ENCODE measurements at places on chromosomes 13 and 19. TPM values are rescaled to one million over a fixed set of nuclear protein-coding genes. Genes with fewer than 3 reads are reported as not detected.
A peak's percentile ranks its signal among the peaks of the same experiment; 100 is the strongest.

GRCh38 chr13:26943748-26944147, 183.2 kb upstream of the GPR12 start:
- H3K27me3 ChIP-seq = no peaks in the 10 kb centered on the region
- no peaks in the 10 kb centered on the region for H3K36me3 ChIP-seq
- H3K4me1 ChIP-seq = no peaks in the 10 kb centered on the region
- no peak overlapping the region for H3K27ac ChIP-seq
- H3K4me3 ChIP-seq = no peak overlapping the region

SWSAP1 gene
- total RNA-seq = 2.7 TPM

GRCh38 chr13:95146486-95146885, 154.8 kb downstream of the ABCC4 start:
- no peaks in the 10 kb centered on the region for H3K36me3 ChIP-seq
- DNase-seq = no peak
- no peaks in the 10 kb centered on the region for H3K27me3 ChIP-seq

GRCh38 chr13:60035874-60036273, 127.9 kb downstream of the DIAPH3 start:
- H3K4me3 ChIP-seq = no peak overlapping the region
- no peaks in the 10 kb centered on the region for H3K36me3 ChIP-seq
- no peaks in the 10 kb centered on the region for H3K4me1 ChIP-seq
- no peak for DNase-seq
- H3K27me3 ChIP-seq = no peaks in the 10 kb centered on the region

PDCD5 gene
- total RNA-seq = 60.3 TPM

DNA sequence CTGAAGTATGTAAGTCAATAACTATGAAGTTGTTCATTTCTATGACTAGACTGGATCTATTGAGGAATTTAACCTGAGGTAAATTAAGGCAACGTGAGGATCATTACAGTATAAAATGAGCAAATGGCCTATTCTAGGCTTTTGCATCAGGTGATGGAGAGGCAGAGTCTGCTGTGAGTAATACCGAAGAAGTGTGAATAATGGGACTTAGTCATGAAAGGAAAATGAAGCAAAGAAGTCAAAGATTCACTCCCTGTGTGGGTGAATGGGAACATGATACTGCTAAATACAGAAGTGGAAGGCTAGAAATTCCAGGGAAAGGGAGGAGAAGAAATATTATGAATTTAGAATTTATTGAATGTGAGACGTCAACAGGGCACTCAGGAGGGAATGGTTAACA, 774.1 kb downstream of the LIG4 start:
- no peaks in the 10 kb centered on the region for H3K4me1 ChIP-seq
- H3K27ac ChIP-seq = no peak overlapping the region
- no peaks in the 10 kb centered on the region for H3K27me3 ChIP-seq
- no peaks in the 10 kb centered on the region for H3K36me3 ChIP-seq
- no peak overlapping the region for H3K4me3 ChIP-seq

MCOLN1 gene
- total RNA-seq = 11.2 TPM

GRCh38 chr13:52010890-52011631, at the start of gene ATP7B:
Gene ATP7B, minus strand, starts transcription at chr13:52011450. Its CDS starts 113 bp downstream, at chr13:52011337.
- peaks cover 5% of the 10 kb centered on the region for H3K4me1 ChIP-seq
- peak within 1 kb of the TSS; percentile 13 for H3K27ac ChIP-seq
- H3K27me3 ChIP-seq = no peaks in the 10 kb centered on the region
- DNase-seq = peak; percentile 40

- peak; percentile 27 for DNase-seq
- H3K27ac ChIP-seq = no peak overlapping the region
- no peak overlapping the region for H3K4me3 ChIP-seq
- no peaks in the 10 kb centered on the region for H3K4me1 ChIP-seq
- no peaks in the 10 kb centered on the region for H3K27me3 ChIP-seq
- no peaks in the 10 kb centered on the region for H3K36me3 ChIP-seq
These were observed 53.2 kb upstream of the SHKBP1 start for GRCh38 chr19:40523322-40524047.

- no peak overlapping the region for H3K4me3 ChIP-seq
- H3K4me1 ChIP-seq = peaks cover 10% of the 10 kb centered on the region
- no peaks in the 10 kb centered on the region for H3K36me3 ChIP-seq
These were observed 17.1 kb downstream of the LSM14A start for GRCh38 chr19:34189199-34189916.

JAK3 gene
- 7.5 TPM for total RNA-seq

DNA sequence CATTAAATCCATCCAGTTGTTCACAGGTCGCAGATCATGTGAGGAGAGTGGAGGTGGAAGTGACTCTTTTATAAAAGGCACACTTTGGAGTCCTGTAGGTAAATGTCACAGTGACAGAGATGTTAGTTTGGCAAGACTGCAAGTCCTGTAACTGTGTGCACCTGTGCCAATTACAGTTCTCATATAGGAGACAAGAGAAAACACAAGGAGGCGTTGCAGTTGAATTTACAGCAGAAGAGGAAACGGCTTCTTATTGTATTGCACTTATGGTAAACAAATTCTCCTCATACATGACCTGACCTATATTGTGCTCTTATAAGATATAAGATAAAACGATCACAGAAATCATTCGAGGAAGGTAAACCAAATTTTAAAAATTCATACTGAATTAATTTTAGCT, 732.8 kb upstream of the SLC10A2 start:
- DNase-seq = no peak
- no peaks in the 10 kb centered on the region for H3K4me1 ChIP-seq
- no peaks in the 10 kb centered on the region for H3K27me3 ChIP-seq
- no peaks in the 10 kb centered on the region for H3K36me3 ChIP-seq
- H3K4me3 ChIP-seq = no peak overlapping the region

GRCh38 chr19:5324947-5325346, 15.7 kb downstream of the PTPRS start:
- no peak overlapping the region for H3K27ac ChIP-seq
- H3K27me3 ChIP-seq = no peaks in the 10 kb centered on the region
- no peak overlapping the region for H3K4me3 ChIP-seq
- no peak for DNase-seq

VSIG10L gene
- total RNA-seq = 2.6 TPM

GRCh38 chr13:45811891-45812694, 39.5 kb downstream of the SIAH3 start:
- H3K27me3 ChIP-seq = no peaks in the 10 kb centered on the region
- no peak overlapping the region for H3K27ac ChIP-seq
- no peak overlapping the region for H3K4me3 ChIP-seq
- no peaks in the 10 kb centered on the region for H3K4me1 ChIP-seq
- DNase-seq = no peak
- no peaks in the 10 kb centered on the region for H3K36me3 ChIP-seq

DNA sequence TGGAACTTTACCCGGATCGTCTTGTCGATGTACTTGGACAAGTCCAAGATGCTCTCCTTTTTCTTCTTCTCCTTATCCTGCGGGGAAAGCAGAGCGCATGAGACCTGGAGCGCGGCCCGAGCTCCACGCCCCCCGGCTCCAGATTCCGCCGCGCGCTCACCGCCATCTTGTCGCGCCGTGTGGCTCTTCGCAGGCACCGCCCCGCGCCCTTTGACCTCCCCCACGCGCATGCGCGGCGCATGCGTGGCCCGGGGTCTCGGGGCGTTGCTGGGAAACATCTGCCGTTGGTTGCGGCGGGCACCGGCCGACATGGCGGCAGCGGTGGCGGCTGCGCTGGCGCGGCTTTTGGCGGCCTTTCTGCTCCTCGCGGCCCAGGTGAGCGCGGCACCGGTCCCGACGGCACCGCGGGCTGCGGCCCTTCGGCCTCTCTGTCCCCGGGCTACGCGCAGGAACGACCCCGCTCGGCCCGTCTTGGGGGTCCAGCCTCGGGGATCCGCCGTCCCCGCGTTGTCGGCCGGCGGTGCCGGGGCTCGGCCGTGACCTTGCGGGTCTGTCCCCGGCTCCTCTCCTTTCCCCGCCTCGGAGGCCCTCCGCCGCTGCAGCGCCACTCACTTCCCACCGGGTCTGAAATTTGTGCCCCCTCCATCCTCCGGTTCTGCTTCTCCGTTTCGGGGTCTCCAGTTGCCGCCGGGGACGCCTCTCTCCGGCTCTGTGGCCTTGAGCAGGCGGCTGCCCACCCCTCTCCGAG, at the start of the genes LSM7 and SPPL2B:
Gene LSM7 (minus strand): TSS at position 186 of the 748 bp plus-strand sequence. CDS start 20 bp downstream, at position 166.
Gene SPPL2B (plus strand): TSS at position 284 of the 748 bp plus-strand sequence. CDS start 26 bp downstream, at position 310.
- H3K4me1 ChIP-seq = peaks cover 11% of the 10 kb centered on the region
- peak; percentile 91 for DNase-seq
- peak within 1 kb of the TSS; percentile 36 for H3K27ac ChIP-seq
- H3K4me3 ChIP-seq = peak within 1 kb of the TSS; percentile 91

- no peak overlapping the region for H3K27ac ChIP-seq
- no peak overlapping the region for H3K4me3 ChIP-seq
- no peaks in the 10 kb centered on the region for H3K4me1 ChIP-seq
- H3K27me3 ChIP-seq = no peaks in the 10 kb centered on the region
These were observed 18.6 kb upstream of the LAIR1 start for GRCh38 chr19:54383330-54383729.

DNA sequence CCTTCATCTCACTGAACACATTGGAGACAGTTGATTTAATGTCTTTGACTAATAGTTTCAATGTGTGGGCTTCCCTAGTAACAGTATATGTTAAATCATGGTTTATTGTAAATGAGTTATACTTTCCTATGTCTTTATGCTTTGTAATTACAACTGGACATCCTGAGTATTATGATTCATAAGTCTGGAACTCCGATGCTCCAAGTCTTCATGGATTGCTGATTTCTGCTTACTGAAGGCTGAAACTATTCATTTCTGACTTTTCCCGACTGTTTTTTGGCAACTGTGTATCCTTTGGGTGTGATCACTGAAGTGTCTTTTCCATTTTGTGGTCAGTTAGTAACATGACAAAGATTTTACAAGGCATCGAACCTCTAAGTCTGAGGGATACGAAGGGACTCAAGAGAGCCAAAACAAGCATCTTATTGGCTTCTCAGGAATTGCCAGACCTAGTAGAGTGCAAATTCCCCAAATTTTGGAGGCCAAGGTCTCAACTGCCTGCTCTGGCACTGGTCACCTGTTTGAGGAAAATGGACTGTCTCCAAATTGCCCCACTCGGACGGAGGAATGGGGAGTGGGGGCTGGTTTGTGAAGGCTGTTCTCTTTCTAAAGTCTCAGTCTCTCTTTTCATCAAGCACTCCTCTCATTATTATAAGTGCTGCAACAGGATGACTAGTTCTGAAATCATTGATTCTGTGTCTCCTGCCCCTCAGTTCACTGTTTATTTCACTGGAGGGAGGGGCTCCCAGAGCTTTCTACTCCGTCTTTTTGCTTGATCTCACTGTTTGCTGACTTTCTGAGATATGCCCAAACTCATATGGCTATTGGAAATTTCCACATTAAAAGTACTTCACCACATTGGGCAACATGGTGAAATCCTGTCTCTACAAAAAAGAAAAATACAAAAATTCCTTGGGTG, 20.2 kb upstream of the CD70 start:
- H3K4me3 ChIP-seq = no peak overlapping the region
- DNase-seq = no peak
- H3K36me3 ChIP-seq = no peaks in the 10 kb centered on the region
- no peaks in the 10 kb centered on the region for H3K4me1 ChIP-seq
- no peak overlapping the region for H3K27ac ChIP-seq

DNA sequence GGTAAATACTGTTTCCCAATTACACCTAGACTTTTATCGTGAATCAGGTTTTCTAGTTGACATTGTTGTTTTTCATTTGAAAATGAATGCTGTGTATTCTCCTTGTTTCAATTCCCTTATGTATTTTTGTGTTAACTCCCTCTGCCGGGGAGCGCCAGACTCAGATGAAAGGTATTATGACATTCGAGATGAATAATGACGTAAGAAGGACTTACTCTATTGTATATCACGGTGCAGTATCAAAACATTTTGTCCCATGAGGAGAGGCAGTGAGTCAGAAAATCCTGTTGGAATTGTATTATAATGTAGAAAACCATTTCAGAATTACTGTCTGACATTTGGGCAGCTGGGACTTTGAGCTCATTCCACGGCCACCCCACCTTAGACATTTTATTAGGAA, 61.6 kb downstream of the LRCH1 start:
- no peaks in the 10 kb centered on the region for H3K4me1 ChIP-seq
- H3K27me3 ChIP-seq = no peaks in the 10 kb centered on the region
- no peak for DNase-seq

DNA sequence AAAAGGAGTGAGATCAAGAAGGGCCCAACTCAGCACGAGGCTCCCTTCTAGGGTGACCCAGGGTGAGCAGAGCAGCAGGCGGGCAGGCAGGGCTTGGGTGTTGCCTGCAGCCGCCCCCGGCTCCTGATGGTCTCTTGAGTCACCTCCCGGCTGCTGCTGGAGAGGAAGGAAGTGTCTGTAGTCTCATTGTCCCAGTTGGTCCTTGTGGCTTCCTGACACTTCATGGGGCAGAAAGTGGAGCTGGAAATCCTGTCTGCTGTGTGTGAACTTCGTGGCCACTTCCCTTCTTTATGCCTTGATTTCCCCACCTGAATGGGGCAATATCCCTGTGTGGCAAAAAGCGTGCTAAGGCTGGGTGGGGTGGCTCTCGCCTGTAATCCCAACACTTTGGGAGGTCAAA, 2.5 kb downstream of the MAP1S start:
- no peak overlapping the region for H3K4me3 ChIP-seq
- no peak for DNase-seq
- no peaks in the 10 kb centered on the region for H3K27me3 ChIP-seq
- no peak overlapping the region for H3K27ac ChIP-seq

UNC13A gene
- 0.08 TPM for total RNA-seq

PSG6 gene
- not detected for total RNA-seq

- no peaks in the 10 kb centered on the region for H3K36me3 ChIP-seq
- H3K27ac ChIP-seq = no peak overlapping the region
- H3K4me3 ChIP-seq = no peak overlapping the region
- DNase-seq = no peak
- H3K4me1 ChIP-seq = peaks cover 9% of the 10 kb centered on the region
- H3K27me3 ChIP-seq = no peaks in the 10 kb centered on the region
These were observed 58.3 kb downstream of the RAB20 start for GRCh38 chr13:110503037-110503901.

SPRED3 gene
- total RNA-seq = 1.9 TPM

DNA sequence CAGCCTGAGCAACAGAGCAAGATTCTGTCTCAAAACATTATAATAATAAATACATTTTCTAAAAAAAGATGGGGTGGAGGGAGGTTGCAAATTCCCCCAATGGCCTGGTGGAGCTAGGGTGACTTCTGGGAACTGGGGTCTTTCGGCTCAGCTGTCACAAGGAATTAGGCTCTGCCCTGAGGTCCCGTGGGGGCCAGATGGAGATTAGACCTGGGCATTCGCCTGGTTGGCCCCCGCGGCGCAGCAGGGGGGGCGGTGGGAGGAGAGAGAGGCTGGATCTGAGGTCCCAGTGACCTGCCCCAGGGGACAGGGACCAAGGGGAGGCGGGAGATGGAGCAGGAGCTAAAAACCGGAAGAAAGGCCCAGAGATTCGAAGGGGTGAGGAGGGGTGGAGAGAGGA, 14.8 kb downstream of the FUT6 start:
- no peak overlapping the region for H3K27ac ChIP-seq
- no peaks in the 10 kb centered on the region for H3K36me3 ChIP-seq
- no peaks in the 10 kb centered on the region for H3K27me3 ChIP-seq
- DNase-seq = no peak

SLC17A7 gene
- 0.31 TPM for total RNA-seq

ZNF135 gene
- 13.9 TPM for total RNA-seq

DNA sequence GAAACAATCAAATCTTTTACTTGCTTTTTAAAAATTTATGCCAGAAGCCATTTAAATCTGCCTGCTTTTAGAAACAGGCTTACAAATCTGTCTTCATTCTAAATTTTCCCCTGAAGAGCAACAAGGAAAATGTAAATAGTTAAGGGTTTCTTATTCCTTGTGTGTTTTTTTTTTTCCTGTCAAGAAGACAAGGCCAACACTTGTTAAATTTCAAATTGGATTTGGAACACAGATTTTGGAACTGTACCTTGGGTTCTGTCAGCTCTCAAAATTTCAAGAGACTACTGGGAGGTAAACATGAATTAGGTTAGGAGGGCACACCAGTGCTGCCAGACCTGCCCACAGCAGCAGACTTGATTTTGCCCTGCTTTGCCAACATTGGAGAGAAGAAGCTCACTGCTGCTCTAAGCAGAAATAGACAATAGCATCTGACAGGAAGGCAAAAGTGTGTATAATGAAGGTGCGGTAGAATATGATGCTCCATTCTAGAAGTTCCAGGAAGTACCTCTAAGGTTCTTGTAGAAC, 121.7 kb downstream of the NHLRC3 start:
- DNase-seq = no peak
- no peak overlapping the region for H3K4me3 ChIP-seq
- H3K27ac ChIP-seq = no peak overlapping the region
